ENCODE measurements at places on chromosomes 12 and 14.

- DNase-seq = no peak
Measured at GRCh38 chr12:108033090-108033489, 96.0 kb upstream of the WSCD2 start.

DNA sequence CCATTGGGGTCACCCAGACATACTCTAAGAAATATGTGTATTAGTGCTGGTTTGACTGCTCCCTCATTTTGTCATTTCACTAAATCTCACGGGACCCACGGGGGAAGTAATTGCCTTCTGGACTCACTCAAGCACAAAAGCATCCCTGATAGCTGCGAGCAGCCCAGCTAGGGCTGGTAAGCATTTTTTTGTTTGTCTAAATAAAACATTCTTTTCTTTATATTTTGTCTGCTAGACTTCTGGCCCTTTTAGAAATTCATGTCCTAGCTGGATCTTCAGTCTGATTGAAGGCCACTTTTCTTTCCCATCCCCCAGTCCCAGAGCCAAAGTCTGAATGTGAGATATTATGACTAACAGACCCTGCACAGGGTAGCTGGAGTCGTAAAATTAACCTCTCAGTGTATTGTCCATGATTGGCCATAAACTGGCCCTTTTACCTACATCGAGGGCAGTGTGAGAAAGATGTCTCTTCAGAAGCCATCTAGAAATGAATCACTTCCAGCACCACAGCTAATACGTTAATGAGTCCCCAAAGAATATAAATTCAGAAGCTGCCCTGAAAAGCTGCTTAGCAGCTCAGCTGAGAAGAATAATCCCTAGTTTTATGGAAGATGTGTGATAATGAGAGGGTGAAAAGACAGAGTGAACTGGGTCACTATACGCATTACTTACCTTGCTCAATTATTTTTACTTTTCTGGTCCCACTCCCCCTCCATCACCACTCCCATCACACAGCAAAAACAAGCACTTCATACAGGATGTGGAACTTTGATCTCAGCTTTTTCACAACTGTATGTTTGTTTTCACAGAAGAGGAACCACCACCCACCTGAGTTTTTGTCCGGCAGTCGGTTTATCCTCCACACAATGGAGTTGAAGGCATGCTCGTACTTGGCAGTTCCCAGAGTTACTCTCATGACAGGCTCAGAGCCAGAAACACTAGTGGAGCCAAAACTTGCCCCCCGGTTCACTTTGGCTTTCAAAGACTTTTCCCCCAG lies 55.6 kb upstream of the GTF2A1 start:
- DNase-seq = no peak

DNA sequence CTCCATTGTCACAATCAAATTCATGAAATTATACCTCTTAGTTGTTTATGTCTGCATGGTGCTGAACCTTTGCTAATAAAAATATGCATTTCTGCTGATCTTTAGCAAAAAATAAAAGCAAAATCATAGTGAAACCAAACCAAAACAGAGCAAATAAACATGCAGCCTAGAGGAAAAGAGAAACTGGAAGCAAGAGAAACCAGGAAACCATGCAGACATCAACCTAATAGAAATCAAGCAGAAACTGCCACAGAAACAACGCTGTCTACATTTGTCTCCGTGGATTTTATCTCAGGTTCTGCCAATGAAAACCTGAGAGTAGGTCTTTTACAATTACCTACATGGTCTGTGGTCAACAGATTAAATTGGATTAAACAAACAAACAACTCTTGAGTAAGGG lies 173.7 kb downstream of the SYT10 start:
- no peak for DNase-seq

GRCh38 chr14:103867523-103867953 lies 20.2 kb upstream of the PPP1R13B start:
- no peak for DNase-seq

- DNase-seq = no peak
Measured at GRCh38 chr14:20808162-20808483, 5.5 kb upstream of the RNASE1 start.

- DNase-seq = peak; percentile 65
Measured at GRCh38 chr14:73785336-73785833, 66.2 kb upstream of the PTGR2 start.

DNA sequence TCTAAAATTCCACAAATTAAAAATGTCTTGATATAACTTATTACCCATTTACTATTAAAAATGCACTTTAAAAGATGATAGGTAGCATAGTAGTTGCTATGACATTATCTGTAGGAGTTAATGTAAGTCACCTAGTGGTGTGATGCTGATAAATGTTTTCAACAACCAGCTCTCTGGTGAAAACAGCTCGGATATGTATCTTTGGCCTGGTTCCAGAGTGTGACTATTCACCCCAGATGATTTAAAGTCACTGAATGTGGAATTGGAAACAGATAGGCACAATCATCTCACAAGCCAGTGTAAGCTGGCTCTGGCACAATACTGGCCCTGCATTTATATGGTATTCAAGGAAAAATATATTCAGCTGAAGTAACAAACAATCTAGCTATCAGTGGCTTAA lies 9.2 kb upstream of the CCDC196 start:
- no peak for DNase-seq

DNA sequence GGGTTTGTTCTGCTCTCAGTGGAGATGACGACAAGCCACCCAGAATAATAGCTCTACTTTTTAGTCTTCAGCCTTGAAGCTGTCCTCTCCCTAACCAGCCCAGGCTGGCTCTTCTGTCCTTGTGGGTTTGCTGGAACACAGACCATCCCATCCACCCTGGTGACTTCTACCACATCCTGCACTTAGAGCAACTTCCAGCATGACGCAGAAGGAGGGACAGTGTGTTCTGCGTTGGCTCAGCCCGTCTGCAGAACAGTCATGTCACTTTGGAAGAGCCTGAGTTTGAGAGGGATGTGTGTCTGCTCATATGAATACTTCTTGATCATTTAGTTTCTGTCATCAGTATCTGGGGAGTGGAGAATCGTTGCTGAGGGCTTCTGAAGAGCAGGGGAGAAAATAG lies 198.0 kb downstream of the CACNA1C start:
- no peak for DNase-seq

DNA sequence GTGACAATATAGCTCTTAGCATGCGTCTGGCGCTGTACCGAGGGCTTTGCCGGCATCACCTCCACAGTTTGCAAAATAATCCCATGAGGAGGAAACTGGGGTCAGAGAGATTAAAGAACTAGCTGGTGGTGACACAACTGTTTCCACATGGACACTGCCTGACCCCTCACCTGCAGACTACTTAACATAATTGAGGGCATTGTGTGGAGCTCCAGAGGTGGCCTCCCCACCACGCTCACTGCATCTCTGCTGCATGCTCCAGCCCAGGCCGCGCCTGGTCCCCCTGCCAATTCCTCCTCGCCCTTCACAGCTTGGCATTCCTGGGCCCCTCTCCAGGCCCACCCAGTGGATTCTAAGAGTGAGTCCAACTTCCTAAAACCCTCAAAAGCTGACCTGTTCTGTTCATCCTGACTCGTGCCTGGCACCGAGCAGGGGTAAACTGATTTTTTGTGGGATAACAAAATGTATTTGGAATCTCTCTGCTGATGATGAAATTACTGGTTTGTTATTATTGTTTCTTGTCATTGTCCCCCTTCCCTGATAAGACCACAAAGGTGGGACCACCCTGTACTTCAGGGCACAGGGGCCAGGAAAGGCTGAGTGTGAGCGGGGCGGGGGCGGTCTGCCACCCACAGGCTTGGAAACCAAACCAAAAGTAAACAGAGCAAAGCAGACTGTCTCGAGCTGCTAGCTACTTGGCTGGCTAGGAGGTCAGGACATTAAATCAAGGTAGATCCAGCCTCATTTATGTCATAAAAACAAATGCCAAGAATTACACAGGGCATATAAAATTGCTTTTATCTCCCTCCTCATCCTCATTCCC lies 40.6 kb downstream of the CHGA start:
- DNase-seq = no peak

DNA sequence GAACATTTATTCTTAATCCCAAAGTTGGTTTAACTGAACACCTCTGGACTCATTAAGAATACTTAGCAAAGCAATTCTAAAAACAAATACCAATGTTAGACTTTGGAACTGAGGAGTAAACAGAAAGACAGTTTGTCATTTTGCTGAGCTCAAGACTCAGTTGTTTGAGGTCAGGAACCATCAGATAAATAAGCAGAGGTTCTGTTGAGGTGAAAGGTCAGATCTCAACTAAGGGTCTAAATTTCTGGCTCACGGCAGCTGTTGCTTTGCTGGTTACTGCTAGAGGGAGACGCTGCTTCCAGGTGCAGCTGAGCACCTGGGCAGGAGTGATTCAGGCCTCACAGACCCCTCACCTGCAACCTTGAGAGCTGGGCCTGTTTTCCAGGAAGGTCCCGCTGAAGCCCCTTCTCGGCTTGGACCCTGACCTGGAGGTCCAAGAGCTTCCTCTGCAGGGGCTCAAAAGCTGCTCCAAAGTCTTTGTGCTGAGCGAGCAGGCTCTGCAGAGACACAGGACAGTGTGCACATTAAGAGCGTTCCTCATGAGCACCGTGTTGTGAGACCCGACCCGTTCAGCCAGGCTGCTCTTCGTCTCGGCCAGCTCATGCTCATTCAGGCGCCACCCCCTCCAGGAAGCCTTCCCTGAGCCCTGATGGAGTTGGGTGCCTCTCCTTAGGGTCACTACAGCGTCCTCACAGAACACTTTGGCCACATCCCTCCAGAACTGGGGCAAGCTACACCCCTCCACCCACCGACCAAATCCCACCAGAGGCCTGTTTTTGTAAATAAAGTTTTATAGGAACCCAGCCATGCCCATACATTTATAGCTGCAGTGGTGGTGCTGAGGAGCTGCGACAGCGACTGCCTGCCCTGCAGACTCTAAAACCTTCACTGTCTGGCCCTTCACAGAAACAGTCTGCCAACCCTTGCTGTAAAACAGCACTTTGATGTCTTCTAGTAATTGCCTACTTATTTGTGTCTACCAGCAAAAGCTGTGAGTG lies 72.0 kb downstream of the SYNE3 start:
- DNase-seq = no peak
